NCI-H1436 treated with DMSO at 0.1 percent for 48 hours (cell line): ENCODE measurements at places on chromosomes 4 and X.
A peak's percentile ranks its signal among the peaks of the same experiment; 100 is the strongest.

DNA sequence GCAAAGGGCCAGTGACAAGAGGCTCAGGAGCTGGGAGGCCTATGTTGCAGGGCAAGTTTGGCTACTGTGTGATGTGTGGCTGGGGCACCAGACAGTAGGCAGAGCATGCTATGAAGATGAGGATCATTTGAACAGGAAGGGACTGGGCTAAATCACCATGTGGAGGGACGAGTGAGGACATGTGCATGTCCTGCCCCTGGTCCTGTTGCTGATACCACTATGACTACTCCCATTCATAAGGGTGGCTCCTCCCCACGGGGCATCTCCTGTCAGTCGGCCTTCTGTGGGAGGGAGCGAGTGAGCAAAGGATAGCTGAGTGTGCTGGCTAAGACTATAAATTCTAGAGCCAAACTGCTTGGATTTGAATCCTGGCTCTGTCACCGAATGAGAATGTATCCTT, 139.2 kb downstream of the TMEM164 start:
- DNase-seq: no peak

- no peak for DNase-seq
Observed at GRCh38 chr4:184806229-184806550, 19.6 kb downstream of the ACSL1 start.

DNA sequence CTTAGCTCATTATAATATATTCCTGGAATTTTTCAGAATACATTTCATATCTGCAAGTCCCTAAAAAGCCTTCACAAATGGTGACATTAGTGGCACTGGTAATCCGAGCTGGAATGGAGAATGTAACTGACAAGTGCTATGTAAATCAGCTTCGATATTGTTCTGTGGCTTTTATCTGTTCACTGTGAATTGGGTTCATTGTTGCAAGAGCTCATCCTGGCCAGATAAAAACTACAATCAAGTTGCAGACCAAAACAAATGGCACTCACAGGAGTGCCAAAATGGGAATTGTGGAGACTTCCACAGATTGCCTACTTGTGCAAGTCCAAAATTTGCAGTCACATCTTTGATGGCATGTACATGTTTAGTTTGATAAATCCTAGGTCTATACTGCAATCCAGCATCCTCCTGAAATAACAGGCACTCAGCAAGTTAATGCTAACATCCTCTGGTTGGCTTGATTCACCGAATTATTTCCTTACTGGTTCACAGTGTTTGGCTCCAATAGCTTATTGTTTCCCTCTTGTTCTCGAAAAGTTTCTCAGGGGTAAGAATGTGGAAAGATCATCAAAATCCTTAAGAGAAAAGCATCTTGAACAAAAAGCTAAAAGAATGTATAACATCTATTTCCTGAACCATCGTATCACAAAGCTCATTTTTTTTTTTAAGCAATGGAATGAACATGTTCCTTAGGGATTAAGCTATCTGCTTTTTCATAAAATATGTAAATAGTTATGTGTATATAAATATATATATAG, 904.9 kb downstream of the CENPC start:
- DNase-seq: no peak

- DNase-seq: no peak
Observed at GRCh38 chrX:15714529-15714928, 23.5 kb upstream of the CA5B start.

GRCh38 chr4:154082760-154083535, 294.1 kb upstream of the SFRP2 start:
- DNase-seq: no peak

DNA sequence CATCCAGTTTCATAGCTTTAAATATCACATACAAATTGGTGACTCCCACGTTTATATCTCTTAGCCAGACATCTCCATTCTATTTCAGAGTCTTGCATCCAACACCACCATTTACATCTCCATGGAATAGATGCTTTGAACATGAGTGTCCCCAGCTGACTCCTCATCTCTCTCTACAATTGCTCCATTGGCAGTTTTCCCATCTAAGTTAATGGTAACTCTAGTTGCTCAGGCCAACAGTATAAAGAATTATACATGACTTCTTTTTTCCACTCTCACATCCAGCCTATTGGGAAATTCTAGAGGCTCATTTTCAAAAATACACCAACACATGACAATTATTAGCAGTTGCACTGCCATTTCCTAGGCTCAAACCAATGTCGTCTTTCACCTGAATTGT, 388.2 kb downstream of the STIM2 start:
- DNase-seq: no peak

DNA sequence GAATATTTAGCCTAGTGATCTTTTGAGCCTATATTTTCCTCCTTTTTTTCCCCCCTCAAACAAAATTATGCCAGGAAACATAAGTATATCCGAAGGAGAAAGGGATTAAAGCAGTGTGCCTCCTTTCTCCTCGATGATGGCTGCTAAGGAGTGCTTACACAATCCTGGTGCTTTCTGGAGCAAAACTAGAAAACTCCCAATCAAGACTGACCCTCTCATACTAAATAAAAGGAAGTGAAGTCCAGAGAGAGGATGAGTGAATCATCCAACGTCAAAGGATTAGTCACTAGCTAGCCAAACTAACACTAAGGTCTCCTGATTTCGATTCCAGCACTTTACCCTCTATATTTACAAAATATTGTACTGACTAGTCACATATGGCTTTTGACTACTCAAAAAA, 146.8 kb downstream of the PPP3CA start:
- no peak for DNase-seq

GRCh38 chr4:105356194-105356593, 117.7 kb downstream of the PPA2 start:
- no peak for DNase-seq

- no peak for DNase-seq
Observed at GRCh38 chrX:67749536-67749935, 205.7 kb downstream of the AR start.

DNA sequence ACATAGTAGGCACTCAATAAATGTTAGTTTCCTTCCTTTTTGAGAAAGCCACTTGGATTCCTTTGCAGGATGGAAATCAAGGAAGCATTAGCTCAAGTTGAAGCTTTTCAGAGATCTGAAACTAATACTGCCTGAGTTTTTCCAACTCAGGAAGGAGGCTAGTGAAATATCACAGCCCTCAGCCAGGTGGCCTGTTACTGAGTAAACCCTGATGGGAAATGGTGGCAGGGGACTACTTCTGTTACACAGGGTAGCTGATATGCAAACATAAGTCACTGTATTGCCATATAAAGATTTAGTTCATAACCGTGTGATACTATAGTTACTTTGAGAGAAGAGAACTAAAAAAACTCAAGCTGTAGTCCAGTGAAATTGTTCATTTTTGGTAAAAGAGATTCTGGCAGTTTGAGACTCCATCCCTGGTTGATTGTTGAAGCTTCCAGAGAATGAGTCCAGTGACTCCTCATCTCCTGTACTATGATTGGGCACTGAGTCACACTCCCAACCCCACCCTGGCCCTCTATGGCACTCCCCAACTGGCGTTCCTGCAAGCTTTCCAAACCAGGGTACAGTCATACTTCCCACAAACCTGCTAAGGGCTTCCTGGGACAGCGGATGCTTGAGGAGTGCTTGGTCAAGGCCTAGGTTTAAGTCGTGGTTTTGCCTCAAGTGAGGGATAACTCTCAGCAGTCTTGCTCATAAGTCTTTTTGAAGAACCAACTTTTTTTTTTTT, 81.8 kb downstream of the MID1IP1 start:
- no peak for DNase-seq

DNA sequence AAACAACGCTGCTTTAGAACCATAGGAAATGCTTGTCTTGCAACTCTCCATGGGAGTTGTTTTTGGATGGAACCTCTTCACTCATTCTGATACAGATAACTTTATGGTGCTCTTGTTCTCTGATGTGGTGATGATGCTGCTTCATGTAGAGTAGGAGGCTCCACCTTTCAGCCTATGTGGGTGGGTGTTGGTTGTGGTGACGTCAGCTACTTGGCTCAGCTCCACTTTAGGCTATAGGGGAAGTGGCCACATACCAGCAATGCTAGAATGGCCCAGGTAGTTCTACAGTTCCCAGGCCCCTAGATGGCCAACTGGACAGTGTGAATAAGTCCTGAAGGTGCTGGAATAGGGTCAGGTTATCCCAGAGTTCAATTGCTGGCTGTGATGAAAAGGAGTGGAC, 192.1 kb downstream of the TBX22 start:
- no peak for DNase-seq

GRCh38 chr4:25246680-25247611, 13.1 kb downstream of the PI4K2B start:
- DNase-seq: no peak

DNA sequence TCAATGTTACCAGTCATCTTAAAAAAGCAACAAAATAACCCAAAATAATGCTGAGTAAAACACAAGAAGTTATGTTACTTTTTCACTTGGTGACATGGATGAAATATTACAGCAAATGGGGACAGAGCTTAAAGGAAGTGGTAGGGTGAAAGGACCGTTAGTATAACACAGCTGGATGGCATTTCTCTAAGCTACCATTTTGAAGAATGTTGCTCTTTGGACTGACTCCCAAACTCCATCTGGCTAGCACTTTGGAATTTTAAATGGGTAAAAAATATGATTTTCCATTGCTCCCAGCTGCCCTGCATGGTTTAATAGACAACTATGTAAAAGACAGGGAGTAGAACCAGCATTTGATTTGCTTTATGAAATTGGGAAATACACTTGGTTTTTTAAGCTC, 27.6 kb downstream of the CLCN5 start:
- DNase-seq: no peak

DNA sequence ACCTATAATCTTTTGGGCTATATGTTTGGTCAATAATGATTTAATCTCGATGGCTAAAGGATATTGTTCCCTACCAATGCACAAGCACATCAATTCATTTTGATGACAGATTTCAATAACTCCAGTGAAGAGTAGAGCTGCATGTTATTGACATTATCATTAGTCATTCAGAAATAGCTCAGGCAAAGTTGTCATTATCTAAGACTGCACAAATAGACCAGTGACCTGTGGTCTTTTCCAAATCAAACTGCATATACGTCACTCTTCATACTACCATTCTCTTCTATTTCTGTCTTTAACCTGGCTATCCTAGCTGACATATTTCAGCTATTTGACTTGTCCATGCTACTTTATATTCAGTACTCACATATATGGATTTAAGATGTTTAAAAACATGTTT, 1050.8 kb downstream of the C4orf33 start:
- no peak for DNase-seq

DNA sequence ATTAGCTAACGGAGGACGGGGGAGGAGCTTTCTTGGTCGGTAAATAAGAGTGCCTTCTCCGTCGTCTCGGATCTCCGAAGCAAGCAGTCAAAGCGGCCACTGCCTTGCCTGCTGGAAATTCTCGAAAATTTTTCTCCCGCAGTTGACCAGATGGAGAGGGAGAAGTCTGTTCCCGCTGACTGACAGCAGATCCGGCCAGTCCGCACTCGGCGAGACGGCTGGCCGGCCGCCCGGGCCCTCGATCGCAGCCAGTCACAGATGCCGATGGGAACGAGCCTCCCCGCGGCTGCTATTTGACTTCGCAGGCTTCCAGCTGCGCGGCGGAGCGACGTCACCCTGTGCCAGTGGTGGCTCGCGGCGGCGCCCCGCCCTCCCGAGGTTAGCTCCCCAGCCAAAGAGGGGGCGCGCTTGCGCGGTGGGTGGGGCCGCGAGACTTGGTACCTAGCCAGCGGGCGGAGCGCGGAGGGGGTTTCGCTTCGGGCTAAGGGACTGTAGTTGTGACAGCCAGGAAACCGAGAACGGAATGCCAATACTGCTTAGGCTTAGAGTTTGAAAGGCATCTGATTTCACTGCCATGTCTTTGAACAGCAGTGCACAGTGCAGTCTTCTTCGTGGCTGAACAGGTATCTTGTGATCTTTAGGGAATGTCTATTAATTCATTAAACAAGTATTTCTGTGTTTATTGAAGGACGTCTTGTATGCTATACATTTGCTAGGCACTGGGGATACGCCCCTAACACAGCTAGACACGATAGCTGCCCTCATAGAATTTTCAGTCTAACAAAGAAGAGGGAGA, at the start of gene PPM1K:
PPM1K (minus strand) TSS at position 123 of the 796 bp plus-strand sequence. CDS start 5,978 bp downstream, outside the sequence.
- DNase-seq: peak; percentile 44

- no peak for DNase-seq
Observed at GRCh38 chr4:32341342-32341741, 1621.2 kb downstream of the PCDH7 start.

- no peak for DNase-seq
Observed at GRCh38 chrX:72306851-72307645, 1.3 kb upstream of the CITED1 start.

DNA sequence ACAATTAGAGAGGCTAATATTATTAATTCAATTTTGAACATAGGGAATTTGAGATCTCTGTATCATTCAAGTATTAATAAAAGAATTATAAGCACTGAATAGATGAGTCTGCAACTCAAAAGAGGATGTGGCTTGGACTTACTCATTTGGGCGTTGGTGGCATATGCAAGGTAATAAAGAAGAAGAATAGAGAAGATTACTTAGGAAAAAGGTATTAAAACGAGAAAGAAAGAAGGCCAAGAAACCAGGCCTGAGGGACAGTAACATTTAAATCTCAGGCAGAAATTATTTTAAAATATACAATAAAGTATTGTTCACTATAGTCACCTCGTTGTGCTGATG, 383.0 kb upstream of the INTU start:
- DNase-seq: no peak

DNA sequence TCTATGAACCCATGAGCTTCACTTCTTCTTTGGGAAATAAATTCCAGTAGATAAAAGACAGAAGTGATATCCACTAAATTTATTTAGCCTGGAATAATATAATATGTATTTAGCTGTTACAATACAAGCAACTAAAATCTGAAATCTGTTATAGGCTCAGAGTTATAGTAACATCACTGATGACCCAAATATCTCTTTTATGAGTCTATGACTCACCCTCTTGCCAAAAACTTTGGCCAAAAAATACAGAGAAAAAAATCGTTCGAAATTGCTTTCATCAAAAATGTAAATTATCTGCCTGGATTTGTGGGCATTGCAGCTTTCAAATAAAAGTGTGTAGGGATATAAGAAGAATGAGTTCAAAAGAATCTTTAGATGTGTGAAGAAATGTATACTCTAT, 89.4 kb upstream of the DKK2 start:
- no peak for DNase-seq

DNA sequence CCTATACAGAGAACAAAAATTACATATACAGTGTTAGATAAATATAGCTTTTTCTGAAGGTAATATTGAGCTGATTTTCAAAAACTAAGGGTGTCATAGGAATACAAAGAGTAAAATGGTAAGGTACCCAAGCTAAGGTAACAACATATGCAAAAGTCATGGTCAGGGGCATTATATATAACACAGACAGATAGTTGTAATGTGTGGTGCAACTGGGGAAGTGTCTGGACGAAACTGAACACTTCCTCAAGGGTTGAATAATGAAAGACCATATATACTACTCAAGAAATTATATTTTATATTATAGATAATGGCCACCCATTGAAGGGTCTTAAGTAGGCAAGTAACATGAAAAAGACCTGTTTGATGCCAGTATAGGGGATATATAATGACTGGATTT, 262.1 kb upstream of the CXXC4 start:
- DNase-seq: no peak

DNA sequence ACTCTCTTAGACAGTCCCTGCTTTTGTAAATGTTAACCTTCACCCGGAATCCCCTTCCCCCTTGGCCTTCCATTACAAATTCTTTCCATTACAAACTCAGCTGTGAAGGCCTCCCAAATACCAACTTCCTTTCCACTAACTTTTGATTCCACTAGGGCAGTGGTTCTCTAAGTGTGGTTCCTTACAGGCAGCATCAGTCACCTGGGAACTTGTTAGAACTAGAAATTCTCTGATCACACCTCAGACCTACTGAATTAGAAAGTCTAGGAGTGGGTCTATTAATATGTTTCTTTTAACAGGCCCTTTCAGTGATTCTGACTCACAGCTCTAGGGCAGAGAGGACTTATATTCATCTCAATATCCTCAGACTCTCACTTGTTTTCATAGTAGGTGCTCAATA, 19.0 kb upstream of the MRPL1 start:
- DNase-seq: no peak
